ENCODE measurements at places on chromosomes 2 and 18. TPM values are rescaled to one million over a fixed set of nuclear protein-coding genes. Genes with fewer than 3 reads are reported as not detected.

Gene CNNM4
- total RNA-seq: 8.1 TPM

Gene SDC1
- 26.0 TPM for total RNA-seq

Gene SCLY
- total RNA-seq: 14.9 TPM

Gene SERPINB4
- not detected for total RNA-seq

Gene NFE2L2
- total RNA-seq: 21.1 TPM

Gene GDF7
- 0.45 TPM for total RNA-seq

Gene LAMA3
- 4.9 TPM for total RNA-seq

Measured in cerebellum (tissue), 4 donors.